Activated CD4-positive, alpha-beta memory T cell treated with anti-CD3 and anti-CD28 coated beads, Interleukin-2, amount 10 ng/mL, durations not matched to agents 7 days and 5 days (primary cell): ENCODE measurements at places on chromosomes 1 and 21. TPM values are rescaled to one million over a fixed set of nuclear protein-coding genes. Genes with fewer than 3 reads are reported as not detected.

Gene SAMD13
- total RNA-seq, result not detected

Gene ST6GALNAC3
- total RNA-seq, result not detected

Gene NTMT2
- total RNA-seq, result not detected

Gene DISP1
- 1.4 TPM for total RNA-seq

Gene ANXA9
- not detected for total RNA-seq

Gene DCAF6
- 27.1 TPM for total RNA-seq
